ENCODE measurements at places on chromosomes 7 and 10.

DNA sequence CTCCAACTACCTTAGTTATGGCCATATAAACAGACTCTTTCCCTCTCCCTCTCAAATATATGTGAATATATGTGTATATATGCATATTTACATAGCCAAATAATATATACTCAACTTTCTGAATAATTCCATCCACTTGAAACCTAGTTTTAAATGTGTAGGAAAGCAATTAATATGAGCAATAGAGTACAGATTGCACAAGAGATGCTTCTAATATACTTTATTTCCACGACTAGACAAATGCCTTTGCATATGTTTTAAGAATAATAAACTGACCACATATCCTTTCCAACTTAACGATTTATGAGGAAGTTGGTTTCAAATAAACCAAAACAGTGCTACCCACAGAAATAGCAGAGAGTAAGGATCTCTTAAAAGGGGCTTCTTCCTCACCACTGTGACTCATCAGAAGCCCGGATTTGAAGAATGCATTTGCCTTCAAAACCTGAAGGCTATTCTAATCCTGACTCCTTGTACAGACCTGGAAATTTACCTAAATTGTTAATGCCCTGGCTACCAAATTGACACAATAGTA is 266.3 kb downstream of the AHR start:
- no peak for DNase-seq

GRCh38 chr10:112843623-112844022 is 106.4 kb upstream of the TCF7L2 start:
- DNase-seq, result no peak

DNA sequence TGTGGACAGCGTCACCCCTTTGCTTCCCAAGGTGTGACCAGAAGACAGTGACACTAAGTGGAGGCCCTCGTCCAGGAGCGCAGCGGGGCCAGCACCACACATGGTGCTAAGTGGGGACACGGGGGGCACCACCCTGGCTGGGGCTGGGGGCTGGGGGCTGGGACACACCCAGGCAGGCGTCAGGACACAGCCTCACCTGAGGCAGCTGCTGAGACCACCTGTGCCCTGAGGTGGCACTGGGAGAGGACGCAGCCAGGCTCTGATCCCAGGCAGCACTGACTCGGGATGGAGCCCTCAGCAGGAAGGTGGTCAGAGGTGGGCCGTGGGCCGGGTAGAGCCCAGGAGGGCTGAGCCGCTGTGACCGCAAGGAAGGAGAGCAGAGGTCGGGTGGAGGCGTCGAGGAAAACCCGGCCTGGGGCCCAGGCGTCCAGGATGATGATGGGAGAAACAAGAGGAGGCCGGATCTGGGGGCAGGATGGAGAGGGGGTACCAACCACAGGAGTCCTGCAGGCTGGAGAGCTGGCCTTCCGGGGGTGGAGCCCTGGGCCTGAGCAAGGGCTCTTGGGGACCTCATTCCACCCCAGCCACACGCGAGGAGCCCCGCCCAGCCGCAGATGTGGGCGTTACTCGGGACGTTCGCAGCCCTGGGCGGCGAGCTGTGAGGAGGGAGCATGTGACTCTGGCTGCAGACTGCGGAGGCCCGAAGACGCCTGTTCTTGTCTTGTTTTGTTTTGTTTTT is 22.5 kb downstream of the LRRC27 start:
- DNase-seq, result no peak

DNA sequence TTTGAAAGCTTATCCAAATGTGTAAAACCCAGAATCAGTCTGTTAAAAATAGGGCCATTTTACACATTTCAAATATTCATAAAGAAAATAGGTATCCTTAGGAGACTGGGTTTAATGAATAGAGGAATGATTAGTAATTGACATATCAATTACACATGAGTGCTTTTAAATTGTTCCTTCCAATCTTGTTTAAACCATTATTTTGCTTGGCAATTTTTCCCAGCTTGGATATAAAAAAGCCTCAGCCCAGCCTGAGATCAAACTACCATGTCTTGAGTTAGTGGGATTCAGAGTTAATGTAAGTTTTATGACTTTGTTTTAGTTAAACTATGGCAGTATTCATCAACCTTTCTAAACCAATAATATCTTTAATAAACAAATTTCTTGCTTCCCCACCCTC is 28.3 kb downstream of the PARP12 start:
- DNase-seq, result no peak

- no peak for DNase-seq
Observed at GRCh38 chr10:6333086-6333485, 130.4 kb downstream of the PFKFB3 start.

- peak; percentile 62 for DNase-seq
Observed at GRCh38 chr10:118590334-118590733, 5.1 kb downstream of the PRLHR start.
